ENCODE measurements at places on chromosomes 2 and 18.

DNA sequence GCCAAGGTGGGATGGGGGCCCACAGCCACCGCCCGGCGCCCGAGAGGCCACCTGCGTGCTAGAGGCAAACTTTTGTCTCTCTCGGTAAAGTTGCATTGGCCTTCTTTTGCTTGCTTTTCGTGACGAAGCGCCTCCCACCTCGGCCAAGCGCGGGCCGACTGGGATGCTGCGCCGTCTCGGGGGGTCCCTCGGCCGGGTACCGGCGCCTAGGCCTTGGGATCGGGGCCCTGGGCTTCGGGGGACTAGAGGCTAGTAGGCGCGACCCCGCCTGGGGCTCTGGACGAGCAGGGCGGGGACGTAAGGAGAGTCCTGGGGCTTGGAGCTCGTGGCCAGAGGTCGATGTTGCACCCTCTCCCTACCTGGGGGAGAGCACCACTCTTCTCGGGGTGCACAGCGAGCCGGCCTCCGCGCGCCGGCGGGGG lies 545 bp downstream of the GLI2 start:
- DNase-seq: no peak

DNA sequence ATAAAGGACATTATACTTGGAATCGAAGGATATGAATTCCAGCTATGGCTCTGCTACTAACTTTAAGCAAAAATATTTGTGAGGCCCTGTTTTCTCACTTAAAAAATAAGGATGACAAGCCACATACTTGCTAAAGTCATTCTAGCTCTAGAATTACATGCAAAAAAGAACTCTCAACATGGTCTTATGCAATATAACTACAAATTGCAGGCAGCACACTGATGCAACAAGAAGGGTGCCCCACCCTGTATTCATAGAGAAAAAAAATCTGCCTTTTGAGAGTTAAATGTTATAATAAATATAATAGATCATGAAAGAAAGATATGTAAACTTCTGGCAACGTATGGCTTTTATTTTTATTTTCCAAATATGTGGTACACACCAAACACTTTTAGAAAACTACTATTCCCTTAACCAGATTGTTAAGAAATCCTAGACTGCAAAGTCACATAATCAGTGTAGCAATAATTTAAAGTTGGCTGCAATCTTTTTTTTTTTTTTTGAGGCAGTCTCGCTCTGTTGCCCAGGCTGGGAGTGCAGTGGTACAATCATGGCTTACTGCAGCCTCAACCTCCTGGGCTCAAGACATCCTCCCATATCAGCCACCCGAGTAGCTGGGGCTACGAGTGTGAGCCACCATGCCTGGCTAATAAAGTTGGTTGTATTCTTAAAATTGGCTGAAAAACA lies 40.2 kb upstream of the WDSUB1 start:
- DNase-seq: peak; percentile 11

GRCh38 chr2:9228088-9228751 lies 21.6 kb downstream of the ASAP2 start:
- peak; percentile 32 for DNase-seq

DNA sequence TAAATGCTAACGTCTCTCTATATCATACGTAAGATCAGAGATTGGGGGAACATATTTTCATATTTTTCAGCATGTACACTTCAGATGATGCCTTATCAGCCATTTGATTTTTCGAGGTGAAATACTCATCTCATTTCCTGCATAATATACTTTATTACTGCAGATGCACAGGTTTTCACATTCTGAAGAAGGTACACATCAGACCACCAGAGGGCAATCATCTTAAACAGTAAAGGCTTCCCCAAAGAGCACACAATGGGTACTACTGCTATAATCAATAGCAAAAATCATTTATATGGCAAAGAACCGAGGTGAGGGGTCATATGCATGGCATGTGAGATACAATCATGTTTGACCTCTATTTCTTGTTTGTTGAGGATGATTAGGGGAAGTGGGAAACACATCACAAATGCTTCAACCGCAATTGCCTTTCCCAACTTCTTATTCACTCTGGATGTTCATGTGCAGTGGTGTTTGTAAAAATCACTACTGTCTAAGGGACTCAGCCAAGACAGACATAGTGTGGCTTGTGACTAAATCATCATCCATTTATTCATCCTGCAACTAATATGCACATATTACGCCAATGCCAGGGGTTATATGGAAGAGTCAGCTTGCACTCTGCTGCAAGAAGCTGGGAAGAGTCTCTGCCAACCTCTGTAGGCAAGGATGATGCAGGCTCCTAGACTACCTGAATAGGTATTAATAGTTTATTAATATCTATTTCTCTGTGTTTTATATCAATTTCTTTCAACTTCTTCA lies 118.7 kb downstream of the EPB41L3 start:
- peak; percentile 17 for DNase-seq

- DNase-seq: peak; percentile 49
These were observed 132.3 kb upstream of the PELI1 start for GRCh38 chr2:64276417-64277095.

GRCh38 chr2:203873921-203874631 lies 6.5 kb downstream of the CTLA4 start:
- DNase-seq: no peak

- DNase-seq: no peak
These were observed 6.0 kb upstream of the STK39 start for GRCh38 chr2:168253379-168253778.

DNA sequence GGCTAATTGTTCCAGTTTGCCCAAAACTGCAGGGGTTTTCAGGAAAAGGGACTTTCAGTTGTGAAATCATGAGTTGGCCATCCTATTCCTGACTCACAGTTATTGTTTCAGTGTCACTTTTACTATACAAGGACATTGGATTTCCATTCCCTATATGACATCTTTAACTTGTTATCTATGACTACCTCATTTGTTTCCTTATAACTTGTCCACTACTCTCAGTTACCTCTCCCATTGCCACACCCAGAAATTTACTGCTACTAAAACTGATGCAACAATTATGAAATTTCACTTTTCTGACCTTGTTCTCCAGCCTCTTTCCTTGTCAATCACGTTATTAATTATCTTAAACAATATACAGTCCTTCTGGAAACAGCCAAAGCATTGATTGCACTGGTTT lies 116.5 kb upstream of the ZNF804A start:
- no peak for DNase-seq

DNA sequence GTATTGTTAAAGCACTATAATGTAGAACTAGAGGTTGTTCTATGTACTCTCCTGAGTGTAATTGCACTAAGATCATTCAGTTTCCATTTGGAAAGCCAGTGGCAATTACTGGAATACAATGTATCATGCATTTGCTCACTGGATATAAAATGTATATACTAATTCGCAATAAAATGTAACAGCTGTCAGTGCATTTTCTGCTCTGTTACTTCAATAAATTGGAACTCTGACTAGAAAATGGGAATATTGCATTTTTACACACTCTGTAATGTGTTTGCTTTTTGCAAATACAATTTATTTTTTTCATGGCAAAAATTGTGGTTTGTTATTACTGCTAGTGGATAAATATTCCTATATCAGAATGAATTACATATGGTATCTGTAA lies 893.8 kb upstream of the POU3F3 start:
- DNase-seq: no peak

GRCh38 chr18:36692371-36692770 lies 136.4 kb downstream of the TPGS2 start:
- peak; percentile 80 for DNase-seq

GRCh38 chr2:187207126-187207525 lies 240.9 kb downstream of the CALCRL start:
- DNase-seq: no peak

- DNase-seq: no peak
These were observed 44.5 kb upstream of the FAM110C start for GRCh38 chr2:90645-91312.

- no peak for DNase-seq
These were observed 170.8 kb downstream of the INO80D start for GRCh38 chr2:205915130-205915524.

GRCh38 chr18:67463829-67464228 lies 52.7 kb downstream of the DSEL start:
- no peak for DNase-seq

- DNase-seq: peak; percentile 11
These were observed 35.8 kb upstream of the CACNB4 start for GRCh38 chr2:152134488-152135280.

GRCh38 chr2:206274434-206275311 lies at the start of gene ZDBF2:
Gene ZDBF2 (plus strand): TSS chr2:206274663. CDS start chr2:206281850, 7,187 bp downstream.
- peak; percentile 70 for DNase-seq

DNA sequence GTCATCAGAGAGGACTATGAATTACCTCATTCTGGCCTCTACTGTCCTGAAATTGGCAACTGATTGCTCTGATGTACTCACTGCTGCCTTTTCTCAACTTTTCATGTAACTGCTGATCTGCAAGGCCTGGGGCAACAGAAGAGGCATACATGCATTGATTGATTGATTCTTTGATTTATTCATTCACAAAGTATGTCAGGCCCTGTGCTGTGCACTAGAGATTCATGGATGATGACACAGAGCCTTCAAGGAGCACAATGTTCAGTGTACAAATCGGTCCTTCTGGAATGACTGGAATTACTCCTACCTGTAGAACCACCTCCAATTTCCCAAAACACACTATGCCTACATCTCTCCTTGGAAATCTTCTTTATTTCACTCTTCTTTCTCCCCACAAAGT lies 111.3 kb downstream of the LRATD1 start:
- DNase-seq: no peak

DNA sequence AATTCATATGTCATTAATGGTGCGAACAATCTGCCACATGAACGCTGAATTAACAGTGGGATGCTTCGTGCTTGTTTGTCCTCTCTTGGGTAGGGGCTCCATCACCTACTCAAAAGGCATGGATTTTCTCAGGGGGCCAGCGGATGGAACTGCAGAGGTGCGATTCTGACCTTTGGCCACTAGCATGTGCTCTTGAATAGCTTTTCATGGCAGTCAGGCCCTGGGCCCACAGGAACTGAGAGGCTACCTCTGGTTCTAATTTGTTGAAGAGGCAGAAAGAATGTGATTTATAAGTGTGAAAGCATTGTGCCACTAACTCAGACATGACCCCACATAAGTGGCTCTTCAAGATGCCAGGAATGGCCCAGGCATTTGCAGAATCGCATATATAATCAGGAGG lies 283.2 kb downstream of the INSIG2 start:
- DNase-seq: peak; percentile 79

DNA sequence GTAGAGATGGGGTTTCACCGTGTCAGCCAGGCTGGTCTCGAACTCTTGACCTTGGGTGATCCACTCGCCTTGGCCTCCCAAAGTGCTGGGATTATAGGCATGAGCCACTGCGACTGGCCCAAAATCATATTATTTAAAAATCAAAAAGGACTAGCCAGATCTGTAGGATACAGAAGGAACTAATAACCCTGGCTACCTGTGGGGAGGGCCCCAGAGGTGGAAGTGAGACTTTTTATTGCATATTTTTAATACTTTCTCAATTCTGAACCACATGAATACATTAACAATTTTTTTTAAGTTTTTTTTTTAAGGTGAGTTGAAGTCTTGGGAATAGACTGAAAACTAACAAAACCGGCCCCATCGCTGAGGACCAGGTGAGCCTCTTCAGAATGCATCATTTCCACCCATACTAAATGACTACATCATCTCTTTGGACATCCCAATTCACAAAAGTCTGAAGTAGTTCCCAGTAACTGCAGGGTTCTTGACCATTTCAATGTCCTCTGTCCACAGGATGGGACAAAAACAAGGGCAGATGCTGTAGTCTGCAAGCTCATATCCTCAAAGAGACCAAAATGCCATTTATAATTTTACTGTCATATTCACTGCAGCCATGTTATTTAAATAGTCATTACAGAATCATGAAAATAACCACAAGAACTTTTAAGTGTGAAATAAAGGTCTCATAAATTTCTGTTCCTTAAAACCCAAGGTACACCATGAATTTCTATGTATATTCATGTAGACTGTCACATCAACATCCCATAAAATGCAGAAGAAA lies 21.4 kb downstream of the RPL31 start:
- DNase-seq: no peak

DNA sequence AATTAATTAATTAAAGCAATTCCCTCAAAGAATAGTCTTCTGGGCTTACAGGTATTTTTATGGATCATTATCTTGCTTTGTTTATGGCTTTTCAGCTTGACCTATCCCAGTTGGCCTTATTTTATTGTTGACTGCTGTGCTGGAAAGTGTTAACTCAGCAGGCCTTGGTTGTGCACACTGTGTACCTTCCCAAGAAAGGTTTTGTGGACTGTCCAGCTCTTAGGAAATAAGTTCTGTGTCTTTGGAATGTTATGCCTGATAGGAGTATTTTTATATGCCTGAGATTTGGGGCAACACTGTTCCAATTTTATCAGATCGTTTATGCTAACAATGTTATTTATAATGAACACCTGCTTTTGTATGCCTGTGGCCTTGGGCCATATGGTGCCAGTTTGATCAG lies 671.9 kb upstream of the ZNF804A start:
- DNase-seq: no peak

GRCh38 chr18:53560546-53560945 lies 663.9 kb downstream of the MBD2 start:
- no peak for DNase-seq

- DNase-seq: no peak
These were observed 226.1 kb upstream of the TRIB2 start for GRCh38 chr2:12490641-12491040.

- DNase-seq: no peak
These were observed 620 bp upstream of the RPL37A start for GRCh38 chr2:216498070-216498378.

DNA sequence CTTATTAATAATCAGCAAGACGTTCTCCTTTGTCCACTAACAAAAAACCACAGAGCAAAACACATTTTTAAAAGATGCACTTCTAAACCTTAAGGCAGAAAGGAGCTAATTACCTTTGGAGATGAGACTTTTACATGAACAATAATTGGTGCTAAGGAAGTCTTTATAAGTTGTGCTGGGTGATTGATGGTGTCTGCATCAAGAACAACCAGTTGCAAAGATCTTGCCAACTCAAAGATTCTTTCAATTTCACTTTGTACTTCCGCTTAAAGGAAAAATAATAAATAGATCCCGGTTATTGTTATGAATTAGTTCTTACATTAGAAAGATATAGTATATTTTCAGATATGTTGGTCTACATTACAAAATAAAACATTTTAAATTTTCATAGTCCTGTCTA lies 26.9 kb upstream of the ARL5A start:
- DNase-seq: no peak

- DNase-seq: peak; percentile 52
These were observed 32.8 kb upstream of the IL1B start for GRCh38 chr2:112869258-112869842.

DNA sequence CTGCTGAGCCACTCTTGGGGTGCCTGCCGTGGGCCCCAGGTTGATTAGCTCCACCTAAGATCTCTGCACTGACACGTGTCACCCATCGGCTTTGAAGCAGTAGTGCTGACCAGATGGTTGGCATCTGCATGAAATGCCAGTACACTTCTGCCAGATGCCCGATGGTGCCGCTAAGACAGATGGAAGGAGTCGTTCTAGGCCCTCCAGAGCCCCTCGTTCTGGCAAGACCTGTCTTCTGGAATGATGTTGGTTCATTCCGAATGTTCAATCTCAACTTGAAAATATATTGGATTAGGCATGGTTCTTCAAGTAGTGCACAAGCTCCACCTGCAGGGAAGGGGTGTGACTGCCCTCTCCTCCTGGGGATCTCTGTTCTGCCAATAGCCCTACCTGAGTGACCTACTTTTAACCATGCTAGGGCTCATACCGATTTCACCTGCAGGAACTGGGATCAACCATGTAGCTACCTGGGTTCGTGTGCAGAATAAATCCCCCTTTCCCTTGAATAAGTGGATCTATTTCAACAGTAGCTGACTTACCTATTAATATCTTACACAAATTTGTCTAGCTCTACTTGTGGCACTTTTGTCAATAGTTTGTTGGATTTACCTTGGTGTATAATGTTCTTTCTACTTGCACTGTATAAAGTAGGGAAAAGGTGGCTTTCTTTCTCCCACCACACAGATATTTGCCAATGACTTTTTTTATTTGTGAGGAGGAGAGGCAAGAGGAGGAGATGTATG lies 342.6 kb downstream of the CTNNA2 start:
- DNase-seq: no peak
